ENCODE measurements at places on chromosomes 11 and 22. TPM values are rescaled to one million over a fixed set of nuclear protein-coding genes. Genes with fewer than 3 reads are reported as not detected.

The TRPM5 gene
- total RNA-seq = not detected

The PDE2A gene
- 1.5 TPM for total RNA-seq

The HBG2 gene
- not detected for total RNA-seq

The APLNR gene
- not detected for total RNA-seq

The ACRV1 gene
- total RNA-seq = not detected

The SPDYC gene
- total RNA-seq = not detected

The SYT7 gene
- total RNA-seq = 10.8 TPM

The HDAC10 gene
- 21.4 TPM for total RNA-seq

Measured in hair follicular keratinocyte (primary cell).